SK-MEL-5 (cell line): ENCODE measurements at places on chromosomes 3 and 15. TPM values are rescaled to one million over a fixed set of nuclear protein-coding genes. Genes with fewer than 3 reads are reported as not detected.

SLC9C1 gene
- 0.11 and 0.64 TPM in 2 replicates for total RNA-seq

CGNL1 gene
- 0.24 TPM in 2 replicates for total RNA-seq

GOLGA6L9 gene
- total RNA-seq, result 1.8 and 2.3 TPM in 2 replicates

DNA sequence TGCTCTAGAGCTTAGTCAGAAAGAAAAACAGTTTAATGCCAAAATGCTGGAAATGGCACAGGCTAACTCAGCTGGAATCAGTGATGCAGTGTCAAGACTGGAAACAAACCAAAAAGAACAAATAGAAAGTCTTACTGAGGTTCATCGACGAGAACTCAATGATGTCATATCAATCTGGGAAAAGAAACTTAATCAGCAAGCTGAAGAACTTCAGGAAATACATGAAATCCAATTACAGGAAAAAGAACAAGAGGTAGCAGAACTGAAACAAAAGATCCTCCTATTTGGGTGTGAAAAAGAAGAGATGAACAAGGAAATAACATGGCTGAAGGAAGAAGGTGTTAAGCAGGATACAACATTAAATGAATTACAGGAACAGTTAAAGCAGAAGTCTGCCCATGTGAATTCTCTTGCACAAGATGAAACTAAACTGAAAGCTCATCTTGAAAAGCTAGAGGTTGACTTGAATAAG lies 150.5 kb upstream of the LRRFIP2 start:
- no peak for DNase-seq

GRCh38 chr3:83321891-83322290 lies 1560.4 kb upstream of the GBE1 start:
- DNase-seq, result no peak

DNA sequence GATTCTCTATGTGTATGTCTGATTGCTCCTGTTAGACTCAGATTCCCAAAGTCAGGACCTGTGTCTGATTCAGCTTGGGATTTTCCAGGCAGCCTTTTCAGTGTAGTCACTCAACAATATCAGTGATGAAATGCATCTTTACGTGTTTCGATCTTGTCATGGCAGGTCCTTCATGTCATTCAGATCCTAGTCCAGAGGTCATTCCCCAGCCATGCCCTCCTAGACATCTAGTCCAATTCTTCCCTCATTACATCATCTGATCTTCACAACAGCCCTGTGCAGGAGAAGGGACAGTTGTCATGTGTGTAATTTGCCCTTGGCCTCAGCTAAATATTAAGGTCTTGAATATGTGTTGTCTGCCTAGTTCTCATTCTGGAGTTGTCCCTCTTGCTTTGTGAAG lies 153.2 kb upstream of the NR2E3 start:
- DNase-seq, result no peak

- no peak for DNase-seq
Measured at GRCh38 chr15:76065793-76066192, 6.0 kb downstream of the TMEM266 start.
